ENCODE measurements at places on chromosomes 2 and 18.

DNA sequence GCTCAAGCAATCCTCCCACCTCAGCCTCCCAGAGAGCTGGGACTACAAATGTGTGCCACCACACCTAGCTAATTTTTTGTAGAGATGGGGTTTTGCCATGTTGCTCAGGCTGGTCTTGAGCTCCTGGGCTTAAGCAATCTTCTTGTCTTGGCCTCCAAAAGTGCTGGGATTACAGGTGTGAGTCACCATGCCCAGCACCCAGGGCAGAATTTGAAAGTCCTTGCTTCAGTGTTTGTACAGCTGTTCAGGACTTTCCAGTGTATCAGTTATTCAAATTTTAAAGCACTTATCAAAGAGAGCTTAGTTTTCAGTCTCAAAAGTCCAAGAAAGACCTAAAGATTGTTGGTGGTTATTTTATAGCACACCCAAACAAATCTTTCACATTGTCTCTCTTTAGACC lies 43.6 kb upstream of the VPS54 start:
- DNase-seq = no peak

- DNase-seq = no peak
Measured at GRCh38 chr2:196291873-196292800, 120.8 kb upstream of the STK17B start.

DNA sequence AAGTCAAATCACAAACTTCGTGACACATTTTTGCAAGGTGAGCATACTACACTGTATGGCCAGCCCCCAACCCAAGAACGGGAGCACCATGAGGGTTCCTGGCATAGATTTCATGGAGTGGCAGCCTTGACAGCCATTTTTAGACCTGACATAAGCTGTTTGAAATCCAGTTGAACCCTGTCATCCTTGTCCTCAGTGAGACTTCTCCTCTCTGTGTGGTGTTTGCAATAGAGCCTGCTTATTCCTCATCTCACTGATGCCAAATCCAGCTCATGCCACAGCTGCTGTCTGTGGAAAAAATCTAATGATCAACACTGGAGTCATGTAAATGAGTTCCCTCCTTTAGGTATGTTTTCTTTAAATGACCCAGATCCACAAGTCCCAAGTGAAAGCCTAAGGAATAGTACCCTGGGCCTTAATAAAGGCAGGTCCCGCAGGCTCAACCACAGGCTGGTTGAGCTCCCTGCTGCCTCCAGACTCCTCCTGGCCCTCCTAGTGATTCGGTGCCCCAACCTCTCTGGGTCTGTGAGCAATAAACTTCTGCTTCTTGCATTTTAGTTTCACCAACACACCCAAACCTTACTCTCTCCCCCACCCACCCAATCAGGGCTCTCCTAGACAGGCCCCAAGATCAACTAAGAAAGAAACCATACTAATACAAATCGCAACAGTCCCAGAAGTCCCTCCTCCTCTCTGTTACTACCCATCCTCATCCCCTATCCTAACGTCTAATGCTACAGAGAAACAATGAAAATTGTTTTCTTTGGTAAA lies 8.4 kb upstream of the CREG2 start:
- DNase-seq = no peak

DNA sequence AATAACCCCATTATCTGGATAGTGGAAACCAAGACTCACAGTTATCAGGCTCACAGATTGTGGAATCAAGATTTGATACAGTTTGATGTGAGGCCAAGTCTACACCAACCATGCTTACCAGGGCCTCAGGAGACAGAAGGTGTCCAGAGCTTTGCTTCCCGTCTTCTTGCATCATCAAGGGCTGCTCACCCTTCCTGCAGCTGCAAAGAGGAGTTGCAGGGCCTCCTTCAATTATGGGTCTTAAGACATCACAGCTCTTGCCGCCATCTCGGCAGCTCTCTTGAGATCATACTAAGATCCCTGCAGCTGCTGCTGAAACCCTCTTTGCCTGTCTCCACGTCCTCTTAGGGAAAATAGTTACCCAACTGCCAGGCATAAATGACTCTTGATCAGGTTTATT lies 176.0 kb downstream of the MGAT5 start:
- DNase-seq = no peak
